ENCODE measurements at places on chromosomes 2 and 18.

- DNase-seq: peak; percentile 58
These were observed 80.3 kb downstream of the VSNL1 start for GRCh38 chr2:17620841-17621240.

GRCh38 chr2:128615571-128615970 lies 296.9 kb upstream of the HS6ST1 start:
- no peak for DNase-seq

GRCh38 chr2:224598678-224599077 lies 13.5 kb upstream of the CUL3 start:
- no peak for DNase-seq

GRCh38 chr2:78281164-78281563 lies 744.3 kb upstream of the REG3G start:
- DNase-seq: no peak

DNA sequence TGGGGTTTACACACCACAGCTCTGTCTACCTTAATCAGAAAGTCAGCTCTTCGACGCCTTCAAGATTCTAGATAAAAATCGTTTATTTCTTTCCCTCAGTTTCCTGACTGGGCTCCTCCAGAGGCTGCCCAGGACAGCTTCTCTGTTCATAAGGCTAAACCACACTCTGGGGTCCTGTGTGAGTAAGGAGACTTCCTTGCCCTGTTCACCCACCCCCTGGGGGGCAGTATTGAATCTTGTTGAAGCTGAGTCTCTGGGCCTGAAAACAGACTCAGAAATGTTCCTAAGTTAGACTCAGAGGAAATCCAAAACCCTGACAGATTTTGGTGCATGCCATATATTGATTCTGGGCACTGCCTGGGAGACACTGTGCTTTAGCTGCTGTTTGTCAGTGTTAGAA lies 43.0 kb downstream of the G6PC2 start:
- peak; percentile 31 for DNase-seq

GRCh38 chr2:108634011-108634410 lies 85.3 kb upstream of the RANBP2 start:
- DNase-seq: no peak

DNA sequence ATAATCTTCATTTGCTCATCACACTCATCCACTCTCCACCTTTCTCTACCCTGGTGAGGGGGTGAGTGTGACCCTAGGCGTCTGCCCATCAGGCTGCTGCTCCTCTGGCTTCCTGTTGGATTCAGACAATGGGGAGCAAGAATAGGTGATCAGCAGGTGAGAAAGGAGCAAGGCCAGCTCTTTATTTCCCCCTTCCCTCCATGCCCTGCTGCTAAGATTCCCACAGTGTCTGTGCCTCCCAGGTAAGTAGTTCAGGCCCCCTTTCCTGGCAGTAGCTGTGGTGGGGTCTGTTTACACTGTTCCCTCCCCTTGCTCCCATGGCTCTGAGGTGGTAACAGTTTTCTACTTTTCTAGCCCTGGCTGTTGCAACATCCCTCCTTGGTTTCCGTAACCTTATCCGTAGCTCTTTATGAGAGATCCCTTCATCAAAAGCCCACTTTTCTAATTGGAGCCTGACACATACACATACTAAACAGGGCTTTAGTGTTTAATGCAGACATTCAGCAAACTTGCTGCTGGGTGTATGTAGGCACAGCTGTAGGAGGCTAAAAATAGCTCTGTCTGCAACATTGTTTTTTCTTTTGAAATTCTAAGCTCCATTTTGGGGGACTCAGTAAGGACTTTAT lies 27.5 kb downstream of the MAP2 start:
- no peak for DNase-seq

DNA sequence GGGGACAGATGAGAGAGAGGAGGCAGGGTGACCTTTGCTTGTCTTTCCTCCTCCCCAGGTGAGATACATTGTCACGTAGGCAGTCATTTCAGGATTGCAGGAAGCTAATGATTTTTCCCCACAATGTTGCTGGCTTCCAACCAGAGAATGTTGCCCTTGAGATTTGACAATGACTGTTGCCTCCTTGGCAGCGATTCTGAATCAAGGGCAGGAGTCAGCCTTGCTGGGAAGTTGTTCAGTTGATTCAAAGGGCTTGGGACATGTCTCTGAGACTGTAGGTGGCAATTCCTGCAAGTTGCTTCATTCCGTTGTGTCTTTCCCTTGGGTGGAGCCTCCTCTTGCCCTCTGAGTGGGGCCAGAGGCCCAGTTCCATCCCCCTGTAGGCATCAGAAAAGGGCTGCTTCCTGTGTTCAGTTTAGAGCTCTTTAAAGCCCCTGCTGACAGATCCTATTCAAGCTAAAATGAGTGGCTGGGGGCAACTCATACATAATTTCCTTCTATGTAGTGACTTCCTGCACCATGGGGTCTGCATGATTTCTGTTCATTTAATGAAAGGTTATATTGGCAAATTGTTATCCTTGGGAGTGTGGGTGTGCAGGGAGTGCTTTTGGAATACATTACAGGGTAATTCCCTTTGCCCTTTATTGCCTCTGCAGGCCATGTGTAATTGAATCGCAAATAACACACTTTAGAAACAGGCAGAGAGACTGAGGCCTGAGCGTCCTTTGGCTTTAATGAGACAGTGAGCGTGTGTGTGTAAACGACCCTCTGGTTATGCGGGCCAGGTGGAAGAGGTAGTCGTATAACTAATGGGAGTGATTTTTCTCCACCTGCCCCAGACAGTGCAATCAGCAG lies 52.4 kb downstream of the GPR39 start:
- no peak for DNase-seq

- peak; percentile 68 for DNase-seq
These were observed 4.0 kb upstream of the CKAP2L start for GRCh38 chr2:112768432-112768831.

DNA sequence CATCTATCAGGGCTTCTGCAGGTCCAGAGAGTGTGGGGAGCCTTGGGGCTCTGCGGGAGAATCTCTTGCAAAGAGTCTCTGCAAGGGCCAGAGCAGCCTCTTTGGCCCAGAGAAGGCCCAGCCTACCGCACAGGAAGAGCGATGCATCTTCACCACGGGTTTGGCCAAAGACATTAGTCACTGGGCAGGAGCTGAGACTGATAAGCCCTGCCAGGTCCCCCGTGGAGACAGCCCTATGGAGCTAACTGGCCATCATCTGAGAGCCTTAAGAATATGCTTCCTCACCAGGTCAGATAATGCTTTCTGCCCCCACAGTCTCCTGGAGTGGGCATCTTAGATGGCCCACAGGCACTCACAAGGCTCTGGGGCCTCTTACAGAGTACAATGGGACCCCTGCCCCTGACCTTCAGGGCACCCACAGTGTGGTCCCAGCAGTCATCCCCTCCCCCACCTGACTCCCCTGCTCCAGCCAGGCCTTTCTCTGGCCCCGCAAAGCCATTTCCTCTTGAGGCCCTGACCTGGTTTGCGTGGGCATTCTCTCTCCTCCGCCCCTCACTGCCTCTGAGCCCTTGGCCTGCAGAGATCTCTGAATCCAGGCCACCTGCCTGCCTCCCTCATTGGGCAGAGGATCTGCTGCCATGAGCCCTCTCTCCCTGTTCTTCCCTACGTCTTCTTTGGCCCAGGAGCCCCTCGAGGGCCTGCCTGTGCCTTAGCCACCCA lies 31.9 kb upstream of the MAPRE3 start:
- DNase-seq: peak; percentile 13

GRCh38 chr2:71082402-71083252 lies 14.2 kb downstream of the NAGK start:
- no peak for DNase-seq

DNA sequence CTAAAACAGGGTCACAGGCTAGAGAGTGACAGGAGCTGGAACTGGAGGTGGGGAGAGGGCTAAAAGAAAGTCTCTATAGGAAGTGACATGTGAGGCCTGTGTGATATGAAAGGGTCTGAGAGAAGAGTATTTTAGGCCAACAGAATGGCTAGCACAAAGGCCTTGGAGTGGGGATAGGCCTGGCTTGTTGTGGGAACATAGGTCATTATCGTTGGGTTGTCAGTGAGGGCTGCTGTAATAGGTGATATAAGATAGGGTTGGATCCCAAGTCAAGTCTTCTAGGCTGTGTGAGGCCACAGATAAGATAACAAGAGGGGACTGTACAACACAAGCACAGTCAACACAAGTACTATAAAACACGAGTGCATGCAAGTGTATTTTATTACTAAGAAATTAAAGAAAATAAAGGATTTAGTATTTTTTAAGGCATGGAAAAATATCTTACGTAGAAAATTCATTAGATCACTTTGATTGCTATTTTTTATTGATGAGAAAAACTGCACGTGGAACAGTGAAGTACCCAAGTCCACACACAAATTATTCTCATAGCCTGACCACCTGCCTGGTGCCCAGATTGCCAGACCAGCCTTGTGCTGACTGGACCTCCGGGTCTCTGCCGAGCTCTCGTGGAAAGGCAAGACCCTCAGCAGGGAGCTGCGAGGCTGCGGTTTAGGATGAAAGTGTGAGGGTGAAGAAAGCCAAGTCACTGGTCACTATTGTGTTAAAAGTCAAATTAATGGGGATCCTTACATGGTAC lies 14.1 kb downstream of the LTBP1 start:
- no peak for DNase-seq

GRCh38 chr2:144274131-144274530 lies 245.8 kb downstream of the ZEB2 start:
- DNase-seq: no peak
